Heart left ventricle (tissue), 16 donors: ENCODE measurements at places on chromosomes 1 and 21.

DNA sequence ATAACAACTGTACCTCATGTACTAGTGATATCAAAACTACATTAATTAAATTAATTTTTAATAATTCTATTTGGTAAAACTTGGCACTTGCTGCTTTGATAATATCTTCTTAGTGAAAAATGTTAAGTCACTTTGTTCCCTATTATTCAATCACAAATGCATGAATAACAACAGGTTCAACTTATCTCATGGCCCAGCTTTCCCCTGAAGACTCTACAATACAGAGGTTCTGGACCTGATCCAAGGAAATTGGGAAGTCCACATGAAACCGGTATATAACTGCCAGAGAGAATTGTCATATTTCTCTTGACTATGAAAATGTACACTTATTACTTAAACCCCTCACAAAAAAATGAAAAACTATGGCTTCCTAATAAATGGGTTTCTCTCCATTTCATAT lies 33.9 kb upstream of the PTPRC start:
- no peak for DNase-seq

- no peak for DNase-seq
These were observed 1.1 kb downstream of the AGTRAP start for GRCh38 chr1:11736746-11737639.

DNA sequence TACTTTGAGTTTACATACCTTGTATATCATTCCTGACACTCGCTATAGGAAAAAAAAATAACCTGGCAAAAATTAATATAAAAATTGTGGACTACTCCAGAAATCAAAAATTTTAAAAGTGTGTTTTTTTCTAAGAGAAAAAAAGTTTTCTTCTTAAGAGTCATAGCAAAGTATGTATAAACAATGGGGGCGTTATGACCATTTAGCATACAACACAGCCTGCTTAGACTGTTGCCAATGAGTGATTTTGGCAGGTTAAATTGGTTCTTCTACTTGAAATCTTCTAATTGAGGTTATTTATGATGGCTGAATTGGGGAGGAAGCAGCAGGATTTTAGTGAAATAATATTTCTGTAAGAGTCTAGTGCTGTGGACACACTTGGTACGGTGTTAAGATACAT lies 130.5 kb upstream of the USH2A start:
- no peak for DNase-seq

GRCh38 chr1:43285269-43285990 lies at the start of gene C1orf210:
C1orf210 (minus strand) TSS chr1:43285581; CDS start chr1:43283270, 2,311 bp downstream.
- DNase-seq, result no peak

- DNase-seq, result peak; percentile 88
These were observed at the start of gene UCK2 for GRCh38 chr1:165827268-165828102. UCK2 (plus strand) TSS chr1:165827614; CDS start chr1:165827834, 220 bp downstream.

- no peak for DNase-seq
These were observed 38.0 kb downstream of the F5 start for GRCh38 chr1:169548282-169548681.

GRCh38 chr1:116740746-116741145 lies 13.5 kb upstream of the CD2 start:
- no peak for DNase-seq

GRCh38 chr1:200445213-200445612 lies 35.4 kb upstream of the ZNF281 start:
- DNase-seq, result no peak

DNA sequence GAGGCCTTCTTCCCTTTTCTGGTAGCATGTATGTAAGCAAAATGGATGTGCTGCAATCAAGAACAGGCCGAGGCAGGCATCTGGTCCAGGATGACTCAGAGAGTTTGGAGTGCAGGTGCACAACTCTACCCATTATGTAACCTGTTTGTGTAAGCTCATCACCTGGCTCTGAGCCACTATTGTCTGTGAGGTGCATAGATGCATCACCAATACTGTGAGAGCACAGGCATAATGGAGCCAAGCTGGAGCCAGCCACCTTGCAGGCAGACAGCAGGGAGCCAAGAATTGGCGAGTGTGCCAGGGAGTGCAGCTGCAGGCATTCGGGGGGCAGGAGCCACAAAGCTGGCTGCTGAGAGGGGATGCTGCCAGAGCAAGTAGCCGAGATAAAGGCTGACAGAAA lies 549.9 kb upstream of the RGS18 start:
- no peak for DNase-seq

GRCh38 chr1:150132372-150132771 lies 17.3 kb upstream of the PLEKHO1 start:
- no peak for DNase-seq

DNA sequence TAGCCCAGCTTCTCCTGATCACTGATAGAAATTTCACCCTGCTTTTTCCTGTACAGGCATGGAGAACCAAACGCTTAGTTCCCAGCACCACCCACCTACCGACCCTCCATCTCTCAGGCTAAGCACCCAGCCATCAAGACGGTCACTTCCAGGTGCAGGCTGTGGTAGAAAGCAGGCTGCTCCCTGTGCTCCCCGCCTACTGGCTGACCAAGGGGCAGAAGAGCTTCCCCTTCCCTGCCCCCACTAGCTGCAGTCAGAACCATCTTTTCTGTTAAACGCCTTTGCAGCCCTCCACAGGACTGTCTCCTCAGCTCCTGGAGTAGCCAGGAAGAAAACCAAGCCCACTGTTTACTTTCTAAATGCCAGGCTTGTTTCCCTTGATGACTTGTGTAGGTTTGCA lies 23.0 kb downstream of the SPATA46 start:
- DNase-seq, result no peak

DNA sequence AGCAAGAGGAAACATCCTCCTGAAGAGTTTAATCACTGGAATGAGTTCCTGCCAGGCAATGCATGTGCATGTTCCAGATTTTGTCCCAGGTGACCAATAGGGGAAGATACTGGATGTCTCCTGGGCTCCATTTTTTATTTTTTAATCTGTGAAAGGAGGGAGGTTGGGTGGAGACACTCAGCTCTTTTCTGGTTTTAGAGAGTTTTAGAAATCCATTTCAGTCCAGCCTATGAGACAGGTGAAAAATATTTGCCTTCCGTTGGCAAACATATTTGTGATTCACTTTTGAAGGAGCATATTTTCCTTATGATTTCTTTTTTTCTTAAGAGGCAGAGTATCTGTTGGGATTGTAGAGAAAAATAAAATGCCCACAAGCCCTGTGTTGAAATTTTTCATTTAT lies 70.7 kb downstream of the ABCA4 start:
- DNase-seq, result no peak

- no peak for DNase-seq
These were observed 20.6 kb downstream of the TOR1AIP2 start for GRCh38 chr1:179857009-179857408.

DNA sequence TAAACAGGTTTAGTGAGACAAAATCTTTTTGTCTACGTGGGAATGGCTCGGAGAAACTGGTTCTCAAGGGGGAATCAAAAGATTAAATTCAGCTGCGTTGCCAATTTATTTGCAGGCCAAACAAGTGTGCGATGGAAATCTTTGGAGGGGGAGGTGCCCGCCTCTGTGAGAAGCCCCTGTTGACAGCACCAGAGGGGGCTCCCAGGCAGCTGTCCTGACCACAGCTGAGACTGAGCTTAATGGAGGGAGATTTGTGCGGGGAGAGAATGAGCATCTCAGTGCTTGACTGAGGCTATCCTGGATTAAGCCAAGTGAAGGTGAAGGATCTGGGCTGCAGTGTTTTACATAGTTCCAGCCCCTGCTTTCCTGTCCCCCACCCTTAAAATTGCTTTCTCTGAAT lies 169.7 kb downstream of the ATG4C start:
- no peak for DNase-seq

- DNase-seq, result no peak
These were observed 27.4 kb downstream of the PHGDH start for GRCh38 chr1:119739150-119739549.

DNA sequence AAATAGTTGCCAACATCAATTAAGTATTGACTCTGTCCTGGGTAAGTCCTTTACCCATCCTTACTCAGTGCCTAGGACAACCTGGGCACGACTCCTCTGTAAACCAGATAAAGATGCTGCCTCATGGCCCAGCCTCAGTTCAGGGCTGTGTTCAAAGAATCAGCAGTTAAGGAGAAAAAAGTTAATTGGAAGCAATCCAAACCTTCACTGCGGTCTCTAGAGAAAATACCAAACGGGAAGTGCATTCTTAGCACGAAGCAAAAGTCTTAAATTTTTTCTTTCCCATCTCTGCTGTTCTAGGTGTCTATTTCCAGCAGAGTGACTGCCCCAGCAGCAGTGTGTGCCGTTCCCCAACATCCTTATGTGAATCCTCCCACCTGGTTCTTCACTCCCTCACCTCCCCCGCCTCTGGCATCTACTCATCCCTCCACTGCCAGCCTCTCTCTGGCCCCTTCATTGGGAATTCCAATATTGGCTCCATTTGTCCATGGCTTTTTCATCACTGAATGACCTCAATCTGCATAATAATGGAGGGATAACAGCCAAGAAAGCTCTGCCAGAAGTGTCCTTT lies 23.2 kb downstream of the KANK4 start:
- no peak for DNase-seq

DNA sequence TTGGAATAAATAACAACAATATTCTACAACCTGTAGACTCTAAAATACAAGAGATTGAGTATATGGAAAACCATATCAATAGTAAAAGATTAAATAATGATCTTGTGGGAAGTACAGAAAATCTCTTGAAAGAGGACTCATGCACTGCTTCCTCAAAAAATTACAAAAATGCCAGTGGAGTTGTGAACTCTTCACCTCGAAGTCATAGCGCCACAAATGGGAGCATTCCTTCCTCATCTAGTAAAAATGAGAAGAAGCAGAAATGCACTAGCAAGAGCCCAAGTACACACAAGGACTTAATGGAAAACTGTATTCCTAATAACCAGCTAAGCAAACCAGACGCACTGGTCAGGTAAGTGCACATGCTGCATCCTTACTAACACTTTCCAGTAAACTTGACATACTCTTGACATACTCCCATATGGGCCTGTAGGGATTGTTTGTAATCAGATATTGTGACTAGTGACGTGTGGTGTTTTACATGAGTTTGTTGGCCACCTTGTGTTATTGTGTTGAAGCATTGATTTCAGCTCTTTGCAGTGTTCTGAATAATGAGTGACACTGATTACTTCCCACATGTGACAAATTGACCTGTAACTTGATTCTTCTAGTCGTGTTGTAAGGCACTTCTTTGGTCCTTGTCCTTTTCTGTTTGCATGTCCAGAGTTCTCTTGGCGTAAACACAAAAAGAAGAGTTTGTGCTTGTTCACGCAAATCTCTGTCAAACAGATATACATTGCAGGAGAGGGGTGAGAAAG lies 28.0 kb downstream of the MACO1 start:
- no peak for DNase-seq

GRCh38 chr1:88730132-88730675 lies 46.1 kb downstream of the PKN2 start:
- DNase-seq, result no peak

GRCh38 chr1:58968360-58968952 lies 184.6 kb upstream of the JUN start:
- peak; percentile 85 for DNase-seq

- DNase-seq, result no peak
These were observed 41.2 kb downstream of the RHOU start for GRCh38 chr1:228776449-228776848.

- DNase-seq, result no peak
These were observed 21.9 kb downstream of the GPR161 start for GRCh38 chr1:168114845-168115244.

GRCh38 chr21:32334980-32335531 lies 36.4 kb downstream of the MRAP start:
- peak; percentile 11 for DNase-seq

GRCh38 chr1:86933562-86934377 lies 19.3 kb downstream of the HS2ST1 start:
- DNase-seq, result no peak

- DNase-seq, result no peak
These were observed 2.3 kb downstream of the ECE1 start for GRCh38 chr1:21287905-21288514.

GRCh38 chr1:221740369-221740992 lies 1.4 kb downstream of the DUSP10 start:
- no peak for DNase-seq

GRCh38 chr21:36534656-36535055 lies 54.7 kb upstream of the CLDN14 start:
- DNase-seq, result no peak

- no peak for DNase-seq
These were observed 12.8 kb upstream of the CTSS start for GRCh38 chr1:150778409-150778808.

GRCh38 chr1:204894031-204894430 lies 23.4 kb downstream of the NFASC start:
- DNase-seq, result no peak

DNA sequence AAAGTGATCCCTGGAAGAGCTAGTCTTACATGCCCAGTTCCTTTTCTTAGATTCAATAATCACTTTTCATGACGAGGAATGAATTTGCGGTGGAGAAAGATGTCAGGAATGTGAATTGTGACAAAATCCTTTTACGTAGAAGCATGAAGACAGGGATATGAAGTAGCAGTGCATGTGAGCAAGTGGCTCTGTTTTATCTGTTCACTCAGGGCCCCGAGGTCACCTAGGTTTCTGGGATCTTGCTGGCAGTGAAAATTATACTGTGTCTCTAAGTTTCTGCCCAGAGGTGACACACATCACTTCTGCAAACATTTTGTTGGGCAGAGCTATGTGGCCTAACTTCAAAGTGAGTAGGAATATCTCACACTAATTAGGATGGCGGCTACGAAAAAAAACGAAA lies 79.3 kb downstream of the USP25 start:
- DNase-seq, result no peak

- DNase-seq, result no peak
These were observed 1.2 kb upstream of the ZBTB40 start for GRCh38 chr1:22450351-22451021.

GRCh38 chr1:214004014-214004413 lies 16.2 kb downstream of the PROX1 start:
- DNase-seq, result no peak

- no peak for DNase-seq
These were observed 240.5 kb downstream of the LTN1 start for GRCh38 chr21:28752131-28752530.

DNA sequence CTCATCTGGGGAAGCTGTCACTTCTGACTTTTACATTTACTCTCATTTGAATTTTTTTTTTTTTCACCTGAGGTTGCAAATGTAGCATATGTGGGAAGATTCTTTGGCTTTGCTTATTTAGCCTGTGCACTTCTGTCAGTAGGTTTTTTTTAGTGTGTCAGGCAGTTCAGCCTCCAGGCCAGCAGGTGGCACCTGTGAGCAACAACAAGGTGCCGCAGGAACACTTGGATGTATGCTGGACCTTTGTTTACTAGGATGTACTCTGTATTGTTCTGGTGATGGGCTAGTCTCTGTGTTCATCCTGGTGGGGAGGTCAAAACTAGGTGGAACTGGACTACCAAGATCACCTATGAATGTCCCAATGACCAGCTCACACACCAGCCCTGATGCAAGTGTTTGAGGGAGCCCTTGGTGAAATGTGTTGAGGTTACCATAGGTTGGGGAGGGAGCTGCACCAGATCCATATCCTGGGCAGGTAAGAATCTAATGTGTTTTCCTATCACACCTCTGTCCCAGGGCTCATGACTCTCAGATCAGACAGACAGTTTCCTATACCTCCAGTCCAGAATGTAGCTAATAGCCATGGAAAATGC lies 618.2 kb downstream of the BRINP3 start:
- DNase-seq, result no peak

GRCh38 chr21:34807881-34808568 lies 139.2 kb downstream of the CLIC6 start:
- no peak for DNase-seq
